Neural crest cell (in vitro differentiated cells): ENCODE measurements at places on chromosomes 2 and 18. TPM values are rescaled to one million over a fixed set of nuclear protein-coding genes. Genes with fewer than 3 reads are reported as not detected.

DNA sequence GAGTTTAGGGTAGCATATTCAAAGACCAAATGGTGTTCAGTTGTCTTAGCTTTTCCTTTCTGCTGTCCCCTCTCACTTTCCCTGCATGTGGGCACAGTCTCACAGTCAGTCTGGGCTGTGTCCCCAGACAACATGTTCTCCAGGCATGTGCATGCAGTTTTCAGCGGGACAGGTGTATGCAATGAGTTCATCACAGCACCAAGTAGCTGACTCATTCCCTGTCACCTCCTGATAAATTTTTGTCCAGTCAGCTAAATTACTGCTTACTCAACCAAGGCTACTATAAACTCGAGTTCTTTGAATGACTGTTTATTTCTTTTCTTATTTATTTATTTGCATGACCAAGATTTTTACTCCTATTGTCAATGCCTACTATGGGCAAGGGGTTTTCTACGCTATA lies 148.8 kb upstream of the CDH19 start:
- no peak for DNase-seq
- H3K36me3 ChIP-seq, result no peaks in the 10 kb centered on the region
- no peak overlapping the region for H3K4me3 ChIP-seq
- H3K27me3 ChIP-seq, result no peaks in the 10 kb centered on the region
- no peak overlapping the region for H3K27ac ChIP-seq

DNA sequence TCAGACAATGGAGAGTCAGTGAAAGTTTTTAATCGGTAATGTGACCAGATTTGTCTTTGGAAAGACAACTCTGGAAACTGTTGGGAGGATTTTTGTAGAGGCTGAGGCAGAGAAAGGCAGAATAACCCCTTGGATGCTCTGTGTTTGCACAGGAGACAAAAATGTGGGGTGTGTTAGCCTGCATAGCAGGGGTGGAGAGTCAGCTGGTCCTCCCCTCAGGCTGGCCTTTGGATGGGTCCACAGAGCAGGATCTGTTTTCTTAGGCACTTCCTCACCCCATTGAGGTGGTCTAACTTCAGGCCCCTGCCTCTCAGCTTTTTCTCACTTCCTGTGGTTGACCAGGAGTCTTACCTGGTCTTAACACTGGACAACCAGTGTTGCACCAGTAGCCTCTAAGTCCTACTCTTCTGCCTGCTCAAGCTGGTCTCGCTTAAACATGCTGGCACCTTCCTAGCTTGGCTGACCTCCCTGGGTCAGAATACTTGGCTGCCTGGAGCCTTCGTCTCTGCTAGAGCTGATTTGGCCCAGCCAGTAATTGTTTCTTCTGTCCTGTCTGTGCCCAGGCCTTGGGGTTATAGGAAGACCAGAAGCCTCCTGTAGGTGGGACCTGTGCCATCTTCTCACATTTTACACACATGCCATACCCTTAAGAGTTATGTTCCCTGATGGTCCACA lies 259.8 kb upstream of the RASGRP3 start:
- H3K27ac ChIP-seq, result no peak overlapping the region
- no peak overlapping the region for H3K4me3 ChIP-seq
- peaks cover 9% of the 10 kb centered on the region for H3K4me1 ChIP-seq
- no peaks in the 10 kb centered on the region for H3K27me3 ChIP-seq
- DNase-seq, result no peak

Gene PAIP2B
- 6.5 and 7.4 TPM in 2 replicates for total RNA-seq

Gene ZSCAN30
- total RNA-seq, result 14.6 and 15.4 TPM in 2 replicates

Gene GAD1
- total RNA-seq, result 0.39 and 0.82 TPM in 2 replicates

DNA sequence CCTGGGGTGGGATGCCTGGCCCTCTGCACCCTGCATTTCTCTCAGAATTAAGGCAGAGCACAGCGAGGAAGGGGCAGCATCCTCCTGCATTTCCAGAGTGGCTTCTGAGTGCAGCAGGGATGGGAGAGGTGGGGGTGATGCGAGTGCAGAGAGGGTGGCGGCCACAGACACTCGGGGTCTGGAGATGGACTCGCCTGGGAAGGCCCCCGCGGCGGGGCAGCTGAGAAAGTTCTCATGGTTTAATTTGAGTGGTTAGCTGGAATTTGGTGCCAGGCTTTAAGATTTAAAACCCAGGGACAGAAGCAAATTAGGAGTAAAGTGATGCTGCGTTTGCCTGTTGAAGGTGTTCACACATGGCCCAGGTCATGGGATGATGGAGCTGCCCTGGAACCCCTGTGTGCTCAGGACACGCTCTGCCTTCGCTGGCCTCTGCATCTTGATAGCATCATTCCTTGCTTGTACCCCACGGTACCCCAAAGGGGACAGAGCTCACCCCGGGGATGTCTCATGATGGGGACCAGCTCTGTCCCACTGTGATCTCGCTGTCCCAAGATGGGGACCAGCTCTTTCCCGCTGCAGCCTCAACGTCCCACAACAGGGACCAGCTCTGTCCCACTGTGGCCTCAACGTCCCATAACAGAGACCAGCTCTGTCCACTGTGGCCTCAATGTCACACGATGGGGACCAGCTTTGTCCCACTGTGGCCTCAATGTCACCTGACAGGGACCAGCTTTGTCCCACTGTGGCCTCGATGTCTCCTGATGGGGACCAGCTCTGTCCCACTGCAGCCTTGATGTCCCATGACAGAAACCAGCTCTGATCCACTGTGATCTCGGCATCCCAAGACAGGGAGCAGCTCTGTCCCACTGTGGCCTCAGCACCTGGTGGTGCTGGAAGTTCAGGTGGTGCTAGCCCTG lies 27.5 kb downstream of the TMEM18 start:
- no peaks in the 10 kb centered on the region for H3K36me3 ChIP-seq
- DNase-seq, result no peak
- no peak overlapping the region for H3K4me3 ChIP-seq
- H3K4me1 ChIP-seq, result no peaks in the 10 kb centered on the region

GRCh38 chr2:207156451-207157161 lies 9.1 kb downstream of the KLF7 start:
- no peaks in the 10 kb centered on the region for H3K36me3 ChIP-seq
- DNase-seq, result no peak
- H3K4me3 ChIP-seq, result no peak overlapping the region

DNA sequence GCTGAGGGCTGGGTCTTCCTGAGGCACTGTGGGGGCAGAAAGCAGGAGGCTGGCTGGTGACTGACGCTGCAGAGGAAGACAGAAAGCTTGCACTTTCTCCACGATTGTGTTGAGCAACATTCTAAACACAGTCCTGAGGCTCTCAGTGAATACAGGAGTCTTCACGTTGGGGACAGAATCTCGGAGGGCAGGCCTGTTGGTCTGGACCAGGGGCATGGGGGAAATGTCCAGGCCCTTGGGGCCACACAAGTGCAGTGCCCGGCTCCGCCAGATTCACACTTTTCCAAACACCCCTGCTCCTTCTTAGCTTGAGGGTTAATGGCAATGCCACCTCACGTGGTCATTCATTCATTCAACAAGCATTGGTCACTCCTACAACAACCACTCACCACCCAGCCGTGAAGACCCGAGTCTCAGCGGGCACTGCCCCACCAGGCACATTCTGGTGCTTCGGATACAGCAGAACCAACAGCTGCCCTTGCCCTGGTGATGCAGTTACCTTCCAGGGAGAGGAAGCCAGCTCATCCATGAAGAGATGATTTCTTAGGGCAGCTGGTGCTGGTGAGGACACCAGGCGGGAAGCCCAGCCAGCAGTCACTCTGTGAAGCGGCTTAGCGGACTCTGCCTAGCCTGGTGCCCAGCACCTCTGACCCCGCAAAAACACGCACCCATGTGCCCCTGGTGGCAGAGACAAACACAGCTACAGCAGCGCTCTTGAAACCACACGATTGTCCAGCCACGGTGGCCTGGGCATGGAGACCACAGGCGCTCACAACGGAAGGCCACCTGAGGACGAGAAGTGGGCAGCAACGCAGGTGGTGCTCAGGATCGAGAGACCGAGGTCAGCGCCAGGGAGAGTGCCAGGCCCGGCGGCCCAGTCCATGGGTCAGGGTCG lies 10.9 kb upstream of the GPC1 start:
- peaks cover 3% of the 10 kb centered on the region for H3K36me3 ChIP-seq
- no peak overlapping the region for H3K4me3 ChIP-seq
